ENCODE measurements at places on chromosomes 13 and 19.
A peak's percentile ranks its signal among the peaks of the same experiment; 100 is the strongest.

DNA sequence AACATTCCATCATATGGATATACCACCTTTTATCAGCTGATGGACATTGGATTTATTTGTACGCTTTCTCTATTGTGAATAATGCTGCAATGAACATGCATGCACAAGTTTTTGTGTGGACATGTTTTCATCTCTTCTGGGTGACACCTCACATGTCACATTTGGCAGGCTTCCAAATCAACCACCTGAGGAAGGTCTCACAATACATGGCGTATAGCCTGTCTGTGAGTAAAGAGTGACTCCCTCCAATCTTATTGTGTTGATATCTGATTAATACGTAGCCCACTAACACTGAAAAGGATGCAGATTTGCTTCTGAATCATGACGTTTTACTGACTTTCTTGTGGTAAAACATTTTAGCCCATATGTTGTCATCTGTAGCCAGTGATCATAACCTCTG lies 61.1 kb downstream of the SLC15A1 start:
- no peak for DNase-seq

GRCh38 chr19:14072535-14073260 lies at the start of gene MISP3:
Gene MISP3 (plus strand): TSS chr19:14072786. CDS start chr19:14073310, 524 bp downstream.
- DNase-seq, result no peak

DNA sequence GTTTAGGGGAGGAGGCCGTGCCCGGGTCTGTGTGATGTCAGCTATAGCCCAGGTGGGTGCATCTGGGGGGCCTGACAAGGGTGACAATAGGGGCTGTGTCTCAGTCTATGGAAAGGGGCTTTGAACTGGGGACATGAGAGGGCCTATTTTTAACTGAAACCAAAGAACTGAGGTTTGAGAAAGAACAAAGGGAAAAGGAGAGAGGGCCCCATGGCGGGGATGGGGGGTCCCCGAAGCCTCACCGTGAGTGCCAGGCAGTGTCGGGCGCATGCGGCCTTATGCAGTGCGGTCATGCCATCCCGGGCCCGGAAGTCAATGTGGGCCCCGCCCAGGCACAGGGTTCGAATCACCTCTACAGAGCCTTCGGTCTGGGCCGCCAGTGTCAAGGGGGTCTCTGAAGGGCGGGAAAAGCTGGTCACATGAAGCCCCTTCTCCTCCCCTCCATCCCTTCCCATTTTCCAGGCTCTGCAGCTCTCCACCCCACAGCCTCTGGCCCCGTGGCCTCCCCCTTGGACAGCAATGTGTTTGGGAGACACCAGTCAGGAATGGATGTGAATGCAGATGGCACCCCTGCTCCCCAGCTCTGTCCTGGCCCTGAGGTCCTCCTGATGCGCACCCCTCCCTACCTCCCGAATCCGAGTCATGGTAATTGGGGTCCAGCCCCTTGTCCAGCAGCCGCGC lies 5.9 kb downstream of the SHANK1 start:
- no peak for DNase-seq

DNA sequence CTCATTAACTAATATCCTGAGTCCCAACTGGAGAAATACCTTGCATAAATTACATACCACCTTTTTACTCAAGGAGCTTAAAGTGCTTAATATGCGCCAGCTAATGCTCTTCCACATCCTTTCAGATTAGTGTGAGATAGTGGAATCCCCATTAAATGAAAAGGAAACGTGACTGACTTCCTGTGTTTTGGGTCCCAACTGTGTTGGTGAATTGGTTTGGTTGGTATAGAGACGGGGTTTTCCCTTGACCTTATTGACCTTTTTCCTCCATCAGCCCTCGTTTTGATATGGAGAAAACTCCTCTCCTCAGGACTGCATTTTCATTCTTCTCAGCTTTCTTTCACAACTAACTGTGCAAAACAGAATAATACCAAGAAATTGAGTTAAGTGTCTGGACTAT lies 163.5 kb downstream of the PAN3 start:
- no peak for DNase-seq

DNA sequence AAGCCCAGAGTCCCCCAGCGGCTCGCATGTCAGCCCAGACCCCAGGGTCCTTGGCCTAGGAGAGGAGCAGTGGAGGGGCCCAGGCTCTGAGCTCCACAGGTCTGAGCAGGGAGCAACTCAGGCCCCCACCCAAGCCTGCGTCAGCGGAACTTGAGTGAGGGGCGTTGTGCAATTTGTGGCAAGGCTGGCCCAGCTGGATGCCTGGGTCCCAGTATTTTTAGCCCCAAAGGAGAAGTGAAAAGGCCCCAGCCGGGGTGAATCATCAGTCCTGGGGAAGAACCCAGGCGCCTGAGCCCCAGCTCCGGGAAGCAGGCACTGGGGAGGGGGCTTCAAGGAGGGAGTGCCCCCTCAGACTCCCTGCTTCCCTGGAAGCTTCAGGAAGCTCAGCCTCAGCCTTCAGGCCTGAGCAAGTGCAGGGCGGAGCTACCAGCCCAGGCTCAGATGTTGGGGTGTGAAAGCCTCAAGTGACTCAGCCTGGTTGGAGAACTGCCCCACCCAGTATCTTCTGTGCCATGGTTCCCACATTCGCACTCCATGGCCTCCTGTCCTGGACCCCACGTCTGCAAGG lies 7.2 kb downstream of the MED29 start:
- DNase-seq, result peak; percentile 14

DNA sequence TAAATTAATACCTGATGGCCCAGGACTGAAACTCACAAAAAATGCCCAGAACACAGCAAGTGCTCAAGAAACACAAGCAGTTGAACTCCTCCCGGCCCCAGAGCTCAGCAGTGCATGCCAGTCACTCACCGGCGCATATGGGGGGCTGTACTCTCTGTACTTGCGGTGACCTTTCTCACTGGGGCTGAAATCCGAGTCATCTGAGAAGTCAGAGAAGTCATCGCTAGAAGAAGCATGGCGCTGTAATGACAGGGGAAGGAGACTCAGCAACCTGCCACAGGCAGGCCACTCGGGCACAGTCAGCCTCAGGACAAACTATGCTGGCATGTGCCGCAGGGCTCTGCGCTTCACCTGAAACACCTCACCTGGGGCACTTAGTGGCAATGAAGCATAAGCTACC lies 19.7 kb downstream of the ZC3H4 start:
- DNase-seq, result no peak

GRCh38 chr13:62879071-62879470 lies 1463.4 kb upstream of the PCDH20 start:
- DNase-seq, result no peak

GRCh38 chr19:4990306-4990705 lies 21.4 kb downstream of the KDM4B start:
- no peak for DNase-seq

DNA sequence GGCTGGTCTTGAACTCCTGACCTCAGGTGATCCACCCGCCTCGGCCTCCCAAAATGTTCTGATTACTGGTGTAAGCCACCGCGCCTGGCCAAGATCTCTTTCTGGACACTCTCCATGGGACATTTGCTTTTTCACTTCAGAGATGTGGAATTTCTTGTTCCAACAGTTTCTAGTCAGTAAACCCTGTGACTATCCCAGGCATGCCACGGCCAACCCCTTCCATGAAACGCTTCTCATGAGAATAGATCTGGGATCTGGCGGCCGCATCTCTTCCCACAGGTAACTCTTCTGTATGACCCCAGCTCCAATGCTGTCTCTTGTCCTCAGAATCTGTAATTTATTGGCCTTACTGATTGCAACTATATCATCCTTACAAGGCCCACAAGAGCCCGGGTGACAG lies 16.2 kb downstream of the PLPP2 start:
- no peak for DNase-seq

DNA sequence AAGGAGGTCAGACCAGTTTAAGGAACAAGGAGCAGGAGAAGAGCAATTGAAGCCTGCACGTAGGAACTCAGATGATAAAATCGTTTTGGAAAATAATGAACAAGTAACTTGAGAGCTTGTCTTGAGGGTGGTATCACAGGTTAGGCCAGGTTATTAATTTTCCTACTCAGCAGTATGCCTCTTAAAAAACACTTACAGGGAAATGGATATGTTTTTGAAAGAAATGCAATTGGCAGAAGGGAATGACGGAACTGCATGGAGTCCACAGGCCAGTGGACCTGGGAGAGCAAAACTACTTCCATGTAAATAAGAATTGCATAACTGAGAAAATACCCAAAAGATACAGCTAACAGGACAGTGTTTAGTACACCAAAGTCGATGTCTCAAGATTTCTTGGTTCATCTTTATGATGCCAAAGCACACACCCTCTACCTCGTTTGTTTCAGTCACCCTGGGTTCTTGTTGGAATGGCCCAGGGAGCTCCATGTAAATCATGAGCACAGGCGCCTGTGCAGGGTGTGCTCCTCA lies 35.2 kb downstream of the MBNL2 start:
- DNase-seq, result no peak

DNA sequence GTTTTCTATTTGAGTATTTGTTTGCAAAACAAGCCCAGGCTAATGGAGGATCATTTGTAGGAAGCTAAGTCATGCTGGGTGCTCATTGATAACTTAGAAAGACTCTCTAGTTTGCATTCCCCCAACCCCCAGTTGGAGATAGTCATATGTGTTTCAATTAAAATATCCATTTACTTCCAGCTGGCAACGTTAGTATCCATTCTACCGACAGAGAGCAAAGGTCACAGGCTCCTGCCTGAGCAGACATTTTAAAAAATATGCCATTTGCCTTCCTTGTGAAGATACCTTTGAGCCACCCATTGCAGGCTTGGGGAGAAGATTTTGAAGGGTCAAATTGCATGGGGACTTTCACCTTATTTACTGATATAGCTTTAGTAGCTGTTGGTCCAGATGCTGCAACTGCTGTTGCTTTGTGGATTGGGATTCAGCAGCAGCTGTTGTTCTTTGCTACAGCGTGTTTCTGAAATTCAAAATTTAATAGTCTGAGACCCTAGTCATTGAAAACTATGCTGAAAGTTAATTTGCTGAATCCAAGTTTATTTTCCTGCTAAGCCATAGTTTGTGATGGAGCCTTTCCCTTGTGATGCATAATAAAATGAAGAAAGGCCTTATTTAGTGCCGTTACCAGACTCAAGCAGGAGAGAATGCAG lies 335.1 kb downstream of the GPC6 start:
- DNase-seq, result no peak

- no peak for DNase-seq
These were observed 427.0 kb downstream of the UQCRFS1 start for GRCh38 chr19:28785971-28786370.

DNA sequence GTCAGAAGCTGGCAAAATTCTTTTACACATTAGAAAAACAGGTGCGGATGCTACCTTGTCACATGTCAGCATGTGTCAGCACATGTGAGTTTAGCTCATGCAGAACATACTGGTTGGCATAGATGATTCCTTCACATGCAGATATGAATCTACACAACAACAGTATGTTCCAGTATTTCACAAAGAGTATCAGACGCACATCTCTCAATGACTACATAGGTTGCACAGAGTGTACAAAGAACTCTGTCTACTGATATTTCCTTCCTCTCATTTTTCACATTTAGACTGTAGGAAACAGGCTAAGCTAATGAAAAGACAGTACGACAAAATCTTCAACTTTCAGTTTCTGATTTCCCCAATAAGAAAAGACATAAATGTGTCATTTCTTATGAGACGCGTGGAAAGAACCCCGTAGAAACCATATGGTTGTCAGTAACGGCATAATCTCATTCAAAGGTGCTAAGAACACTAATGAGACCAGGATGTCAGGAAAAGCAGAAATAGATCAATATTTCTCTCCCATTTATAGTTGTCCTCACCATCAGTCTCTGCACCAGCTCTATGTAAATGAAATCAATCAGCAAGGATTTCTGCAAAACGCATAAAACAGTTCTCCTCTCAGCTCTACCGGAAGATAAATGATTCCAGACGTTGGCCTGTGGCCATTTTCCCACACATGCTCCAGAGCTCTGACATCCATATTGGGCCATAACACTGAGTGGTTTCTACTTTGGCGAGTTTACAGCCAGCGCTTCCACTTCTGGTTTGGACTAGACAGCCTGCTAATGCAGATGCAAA lies 81.2 kb downstream of the STARD13 start:
- DNase-seq, result no peak

DNA sequence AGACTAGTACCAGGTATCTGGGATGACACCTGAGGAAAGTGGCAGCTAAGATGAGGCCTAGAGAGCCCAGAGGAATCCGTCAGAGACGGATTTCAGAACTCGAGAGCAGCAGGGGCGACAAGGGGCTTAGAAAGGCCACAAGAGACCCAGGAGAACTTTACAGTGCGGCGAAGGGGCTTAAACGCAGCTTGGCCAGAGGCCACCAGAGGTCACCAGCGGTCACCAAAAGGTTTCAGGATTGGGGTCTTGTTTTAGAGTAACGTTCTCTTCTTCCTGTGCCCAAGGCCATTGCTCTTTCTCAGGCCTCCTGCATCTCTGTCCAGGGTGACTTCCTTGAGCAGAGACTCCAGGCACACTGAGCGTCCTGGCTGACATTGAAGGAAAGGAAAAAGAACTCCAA lies 2.2 kb downstream of the ZSCAN22 start:
- DNase-seq, result no peak

GRCh38 chr13:99360696-99361095 lies 53.5 kb upstream of the GPR183 start:
- no peak for DNase-seq

DNA sequence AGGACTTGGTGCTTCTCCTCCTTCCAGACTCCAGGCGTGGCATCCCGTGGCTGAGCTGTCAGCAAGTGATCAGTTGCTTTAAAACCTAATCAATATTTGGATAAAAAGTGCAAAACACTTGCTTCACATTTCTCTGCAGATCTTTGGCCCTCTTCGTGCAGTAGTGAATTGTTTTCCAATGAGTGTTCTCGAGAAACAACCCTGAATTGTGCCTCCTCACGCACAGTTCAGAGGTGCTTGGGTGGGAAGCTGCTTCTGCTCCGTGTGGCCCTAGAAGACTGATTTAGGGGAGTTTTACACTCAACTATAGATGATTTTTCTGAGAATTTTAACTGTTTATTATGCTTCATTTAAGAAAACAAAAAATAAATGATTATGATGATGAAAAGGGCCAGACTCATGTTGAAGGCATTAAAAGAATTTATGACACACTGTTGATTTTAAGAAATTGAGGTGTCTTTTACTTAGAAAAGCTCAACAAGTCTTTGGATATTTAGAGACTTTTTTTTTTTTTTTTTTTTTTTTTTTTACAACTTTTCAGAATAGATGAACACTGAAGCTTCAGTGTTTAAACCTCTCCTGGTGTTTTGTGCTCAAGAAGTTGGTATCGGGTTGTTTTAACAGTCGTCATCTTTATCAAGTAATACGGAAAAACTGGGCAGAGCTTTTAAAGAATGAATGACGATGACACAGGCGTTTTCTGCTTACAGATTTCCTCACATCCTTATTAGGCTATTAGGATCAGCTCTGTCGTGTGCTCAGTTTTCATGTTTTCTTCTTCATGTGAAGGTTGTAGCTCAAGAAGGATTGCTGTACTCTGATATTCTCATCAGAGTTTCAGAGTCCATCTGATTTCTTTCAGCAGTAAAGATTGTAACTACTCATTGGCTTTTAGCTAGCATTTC lies 39.5 kb upstream of the TEX29 start:
- no peak for DNase-seq

- no peak for DNase-seq
These were observed 15.4 kb downstream of the LILRA1 start for GRCh38 chr19:54608792-54609191.

Measured in RCC 7860 (cell line).